ENCODE measurements at places on chromosomes 1 and 21.

DNA sequence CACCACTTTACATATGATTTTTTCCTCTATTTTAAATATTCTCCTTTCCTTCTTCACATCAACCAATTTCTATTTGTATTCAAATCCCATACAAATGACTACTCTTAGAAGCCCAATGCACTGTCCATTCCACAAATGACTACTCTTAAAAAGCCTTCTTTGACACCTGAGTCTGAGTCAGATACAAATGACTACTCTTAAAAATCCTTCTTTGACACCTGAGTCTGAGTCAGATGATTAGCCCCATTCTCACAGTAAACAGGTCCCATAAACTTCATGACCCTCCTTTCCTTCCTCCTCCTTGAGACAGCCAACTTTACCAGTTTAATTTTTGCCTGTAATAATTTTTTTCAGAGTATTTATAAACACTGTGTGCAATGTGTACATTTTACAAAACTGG lies 231.3 kb upstream of the USP25 start:
- DNase-seq: no peak

- no peak for DNase-seq
Observed at GRCh38 chr21:28614791-28615190, 377.9 kb downstream of the LTN1 start.

- DNase-seq: no peak
Observed at GRCh38 chr1:180925471-180926051, 12.9 kb downstream of the KIAA1614 start.

GRCh38 chr1:188429386-188429785 lies 1600.6 kb downstream of the PLA2G4A start:
- DNase-seq: no peak

GRCh38 chr1:46719689-46720088 lies 775 bp upstream of the EFCAB14 start:
- no peak for DNase-seq

DNA sequence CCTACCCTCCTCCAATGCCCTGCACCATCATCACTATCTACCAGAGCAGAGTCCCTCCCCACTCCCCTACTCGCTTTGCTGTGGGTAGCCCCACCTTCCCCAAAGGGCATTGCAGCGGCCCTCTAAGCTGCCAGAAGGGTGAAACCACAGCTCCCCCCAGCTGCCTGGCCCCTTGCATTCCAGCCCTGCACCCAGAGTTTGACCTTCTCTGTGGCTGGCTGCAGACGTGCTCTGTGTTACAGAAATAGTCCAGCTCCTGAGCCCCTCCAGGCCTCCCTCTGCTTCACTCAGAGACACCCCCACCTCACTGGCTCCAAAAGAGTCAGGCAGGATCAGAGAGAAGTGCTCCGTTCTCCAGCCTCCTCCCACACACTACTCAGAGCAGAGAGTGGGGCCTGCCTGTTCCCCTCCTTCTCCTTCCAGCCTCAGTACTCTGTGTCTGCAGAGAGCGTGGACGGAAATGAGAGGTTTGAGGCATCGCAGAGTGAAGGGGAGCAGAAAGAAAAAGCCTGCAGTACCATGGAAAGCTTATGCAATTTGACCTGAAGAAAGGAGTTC lies 63.2 kb downstream of the PLEKHA6 start:
- DNase-seq: no peak

- no peak for DNase-seq
Observed at GRCh38 chr1:230076121-230076520, 9.1 kb downstream of the GALNT2 start.

DNA sequence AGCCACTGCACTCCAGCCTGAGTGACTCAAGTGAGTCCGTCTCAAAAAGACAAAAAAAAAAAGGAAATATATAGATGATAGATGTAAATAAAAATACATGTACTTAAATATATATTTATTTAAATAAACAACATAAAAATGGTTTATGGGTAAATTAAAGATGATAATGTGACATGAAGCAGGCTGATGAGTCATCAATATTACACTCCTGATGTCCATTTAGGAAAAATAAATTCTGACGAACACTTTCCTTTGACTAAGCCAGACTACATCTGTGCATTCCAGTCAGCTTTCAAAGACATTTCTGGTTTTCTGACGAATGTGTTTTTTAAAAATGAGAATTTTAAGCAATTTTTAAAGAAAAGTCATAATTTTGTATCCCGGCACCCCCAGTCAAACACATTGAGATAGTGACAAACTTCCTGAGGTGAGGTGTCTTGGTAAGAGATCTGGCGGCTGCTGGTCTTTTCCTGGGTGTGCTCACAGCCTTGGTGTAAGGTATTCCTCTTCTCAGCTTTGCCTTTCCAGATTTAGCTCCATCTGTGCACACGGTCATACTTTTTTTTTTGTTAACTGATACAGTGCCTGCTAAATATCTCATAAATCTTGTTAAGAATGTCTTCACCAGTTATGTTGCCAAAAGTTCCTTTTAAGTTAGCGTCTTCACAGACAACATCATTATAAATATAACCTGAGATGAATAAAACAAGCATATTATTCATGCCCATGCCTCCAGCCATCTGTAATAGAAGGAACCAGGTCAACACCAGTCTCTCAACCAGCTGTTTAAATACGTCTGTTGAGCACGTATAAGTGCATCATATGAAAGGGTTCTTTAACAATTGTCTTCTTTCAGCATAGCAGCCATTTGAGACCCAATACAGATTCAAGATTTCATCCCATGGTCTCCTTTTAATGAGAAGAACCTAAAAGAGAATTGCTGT lies 214.5 kb upstream of the PLD5 start:
- DNase-seq: no peak

GRCh38 chr1:167564612-167565270 lies 11.2 kb upstream of the CREG1 start:
- DNase-seq: no peak

GRCh38 chr1:20212685-20213331 lies 26.5 kb upstream of the PLA2G2C start:
- DNase-seq: peak; percentile 19

GRCh38 chr21:37564341-37564923 lies 197.9 kb downstream of the DYRK1A start:
- DNase-seq: peak; percentile 93

GRCh38 chr1:36433102-36433501 lies 17.1 kb downstream of the OSCP1 start:
- no peak for DNase-seq

DNA sequence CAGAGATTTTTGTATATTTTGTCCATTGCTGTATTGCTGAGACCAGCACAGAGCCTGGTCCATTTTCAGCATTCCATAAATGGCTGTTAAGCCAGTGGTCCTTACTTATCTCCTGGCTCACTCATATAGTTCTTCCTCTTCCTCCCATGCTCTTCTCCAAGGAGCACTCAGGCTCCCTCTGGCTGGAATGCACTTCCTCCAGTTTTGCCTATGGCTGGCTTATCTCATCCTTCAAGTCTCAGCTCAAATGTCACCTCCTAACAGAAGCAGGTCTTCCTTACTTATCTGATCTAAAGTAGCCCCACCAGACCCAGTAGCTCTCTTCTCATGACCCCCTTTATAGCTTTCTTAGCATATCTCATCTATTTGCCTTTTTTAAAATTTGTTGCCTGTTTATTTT lies 146.9 kb downstream of the SLC30A10 start:
- DNase-seq: no peak

DNA sequence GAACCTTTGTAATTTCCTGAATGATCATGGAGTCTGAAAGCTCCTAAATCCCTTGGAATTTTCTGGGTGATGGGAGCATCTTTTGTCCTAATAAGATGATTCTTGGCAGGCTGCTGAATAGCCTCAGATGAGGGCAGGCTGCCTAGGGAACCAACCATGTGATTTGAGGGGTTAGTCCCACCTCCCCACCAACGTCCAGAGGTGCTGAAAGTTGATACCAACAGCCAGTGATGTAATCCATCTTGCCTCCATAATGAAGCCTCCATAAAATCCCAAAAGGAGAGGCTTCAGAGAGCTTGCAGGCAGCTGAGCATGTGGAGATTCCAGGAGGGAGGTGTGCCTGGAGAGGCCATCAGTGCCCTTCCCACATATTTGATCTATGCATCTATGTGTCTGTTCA lies 43.7 kb downstream of the GTF2B start:
- DNase-seq: no peak

DNA sequence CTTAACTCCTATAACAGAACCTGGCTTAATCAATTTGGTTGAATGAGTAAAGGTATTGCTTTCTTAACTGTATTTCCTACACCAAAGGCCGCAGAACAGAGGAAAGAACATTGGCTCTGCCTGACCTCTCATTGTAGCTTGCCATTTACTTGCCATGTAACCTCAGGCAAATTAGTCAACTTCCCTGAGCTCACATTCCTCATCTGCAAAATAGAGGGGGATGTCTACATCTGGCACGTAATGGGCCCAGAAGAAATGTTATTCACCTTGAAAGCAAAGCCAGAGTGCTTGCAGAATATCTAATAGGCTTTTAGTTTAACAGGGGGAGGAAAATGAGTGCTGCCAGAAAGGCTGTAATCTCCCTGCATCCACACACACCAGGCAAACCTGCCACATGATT lies 44.3 kb downstream of the LAMC2 start:
- no peak for DNase-seq

- no peak for DNase-seq
Observed at GRCh38 chr1:22835636-22836319, 125.1 kb downstream of the EPHB2 start.

DNA sequence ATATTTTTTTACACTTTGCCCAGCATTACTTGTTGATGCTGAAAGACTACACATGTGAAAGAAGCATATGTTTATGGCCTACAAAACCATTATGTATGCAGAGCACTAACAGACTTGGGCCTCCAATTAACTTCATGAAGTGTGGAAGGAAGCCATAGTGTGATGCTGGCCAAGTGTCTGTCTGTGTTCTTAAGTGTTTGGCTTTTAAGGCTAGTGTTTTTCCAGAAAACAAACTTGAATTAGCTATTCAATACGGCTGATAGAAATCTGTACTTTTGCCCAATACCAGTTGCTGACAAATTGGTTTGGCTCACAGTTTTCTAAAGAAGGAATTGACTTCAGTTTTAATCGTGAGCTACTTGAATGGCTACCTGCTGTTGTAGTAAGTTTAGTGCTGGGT lies 136.1 kb downstream of the ADGRL2 start:
- DNase-seq: no peak

DNA sequence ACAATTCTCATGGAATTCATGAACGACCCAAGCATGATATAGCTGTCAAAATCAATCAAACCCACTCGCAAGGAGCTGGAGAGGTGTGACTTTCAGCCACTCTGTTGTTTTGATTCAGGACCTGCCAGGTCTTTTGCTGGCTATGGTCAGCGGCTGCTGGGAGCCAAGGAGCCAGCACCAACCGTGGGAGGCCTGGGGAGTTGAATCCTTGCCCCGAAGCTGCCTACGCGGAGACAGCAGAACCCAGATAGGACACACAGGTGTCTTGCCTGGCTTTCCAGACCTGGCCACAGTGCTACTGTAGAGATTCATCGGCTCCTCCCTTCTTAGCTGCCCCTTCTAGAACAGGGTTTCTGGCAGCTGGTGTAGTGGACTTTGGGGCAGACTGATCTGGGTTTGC lies 42.7 kb downstream of the ZSCAN20 start:
- DNase-seq: no peak

- DNase-seq: no peak
Observed at GRCh38 chr1:16119926-16120325, 35.9 kb downstream of the EPHA2 start.

DNA sequence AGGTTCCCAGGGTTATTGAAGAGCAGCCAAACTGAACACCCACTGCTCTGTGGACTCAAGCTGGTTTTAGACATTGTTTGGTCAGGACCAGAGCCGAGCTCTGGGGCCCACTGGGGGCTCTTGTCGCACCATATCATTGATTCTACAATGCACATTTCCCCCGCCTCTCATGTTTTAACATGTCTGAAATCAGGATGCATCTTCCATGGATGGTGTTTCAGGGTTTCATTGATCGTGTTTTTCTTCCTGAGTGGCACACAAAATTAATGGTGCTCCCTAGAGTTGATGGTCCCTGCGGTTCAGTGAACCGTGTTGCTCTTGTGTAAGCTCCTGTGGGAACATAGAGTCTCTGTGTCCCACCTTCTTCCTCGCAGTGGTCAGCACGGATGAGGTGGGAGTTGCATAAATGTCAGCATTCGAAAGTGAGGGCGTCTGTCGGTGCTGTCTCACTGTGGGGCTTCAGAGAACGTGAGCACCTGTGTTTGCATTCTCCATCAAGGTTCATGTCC lies 38.3 kb downstream of the GALNT2 start:
- no peak for DNase-seq

DNA sequence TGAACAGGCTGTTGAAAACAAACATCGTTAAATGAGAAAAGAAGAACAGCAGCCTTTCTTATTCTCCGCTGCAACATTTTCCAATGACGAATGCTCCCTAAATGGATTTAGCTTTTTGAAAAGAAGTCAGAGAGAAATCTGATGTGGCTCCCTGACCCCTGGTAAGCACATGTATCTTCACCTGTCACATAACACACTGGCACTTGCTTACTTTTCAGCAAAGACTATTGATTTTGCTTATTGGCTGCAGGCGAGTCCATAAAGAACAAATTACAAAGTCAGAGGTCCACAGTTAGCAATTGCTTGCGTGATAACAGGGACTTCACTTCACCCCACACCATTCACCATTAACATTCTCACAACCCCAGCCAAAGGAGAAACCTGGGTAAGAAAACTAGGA lies 362.8 kb downstream of the GPATCH2 start:
- DNase-seq: no peak

DNA sequence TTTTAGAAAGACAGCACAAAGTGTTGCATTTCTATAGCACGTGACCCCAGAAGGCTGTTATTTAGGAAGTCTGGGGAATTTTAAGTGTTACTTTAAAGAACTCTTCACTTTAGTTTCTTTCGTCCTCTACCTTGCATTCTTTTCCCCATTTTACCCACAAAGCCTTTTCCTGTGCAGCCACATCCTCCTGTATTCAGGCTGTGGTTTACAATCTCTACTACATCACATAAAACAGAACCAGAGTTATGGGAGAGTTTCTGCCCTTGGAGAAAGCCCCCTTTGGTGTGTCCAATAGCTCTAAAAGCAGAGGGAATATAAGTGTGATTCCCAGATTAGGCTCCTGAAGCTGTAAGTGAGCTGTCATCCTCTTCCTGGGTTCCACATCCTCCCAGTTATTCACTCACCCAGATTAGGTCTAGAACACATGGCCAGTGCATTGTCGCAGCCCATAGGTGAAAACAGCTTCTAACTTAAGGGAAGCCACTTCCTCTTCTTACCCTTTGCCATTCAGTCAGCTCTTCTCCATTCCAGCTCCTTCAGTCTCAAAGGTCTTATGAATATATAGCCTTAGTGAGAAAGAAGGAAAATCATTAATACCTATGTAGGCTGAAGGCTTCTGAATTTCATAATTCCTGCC lies 171.1 kb downstream of the PIGK start:
- DNase-seq: no peak

Data from activated CD4-positive, alpha-beta T cell treated with anti-CD3 and anti-CD28 coated beads, Interleukin-2, amount 50 U/mL, for 24 hours (primary cell).